Stimulated activated CD8-positive, alpha-beta memory T cell treated with anti-CD3 and anti-CD28 coated beads, Interleukin-15, amount 100 ng/mL, for 1 hour (primary cell): ENCODE measurements at places on chromosomes 7 and 10.

- no peak for DNase-seq
These were observed 220.0 kb upstream of the LRRN3 start for GRCh38 chr7:110870926-110871325.

DNA sequence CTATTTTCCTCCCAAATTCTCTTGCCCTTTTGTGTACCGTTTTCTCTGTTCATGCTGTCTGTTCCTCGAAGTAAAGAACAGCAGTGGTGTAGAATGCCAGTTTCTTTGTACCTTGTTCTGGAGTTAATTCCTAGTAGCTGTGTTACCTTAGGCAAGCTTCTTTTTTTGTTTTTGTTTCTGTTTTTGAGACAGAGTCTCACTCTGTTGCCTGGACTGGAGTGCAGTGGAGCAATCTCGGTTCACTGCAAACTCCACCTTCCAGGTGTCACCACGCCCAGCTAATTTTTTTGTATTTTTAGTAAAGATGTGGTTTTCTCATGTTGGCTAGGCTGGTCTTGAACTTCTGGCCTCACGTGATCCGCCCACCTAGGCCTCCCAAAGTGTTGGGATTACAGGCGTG, 221.2 kb downstream of the BBS9 start:
- no peak for DNase-seq

DNA sequence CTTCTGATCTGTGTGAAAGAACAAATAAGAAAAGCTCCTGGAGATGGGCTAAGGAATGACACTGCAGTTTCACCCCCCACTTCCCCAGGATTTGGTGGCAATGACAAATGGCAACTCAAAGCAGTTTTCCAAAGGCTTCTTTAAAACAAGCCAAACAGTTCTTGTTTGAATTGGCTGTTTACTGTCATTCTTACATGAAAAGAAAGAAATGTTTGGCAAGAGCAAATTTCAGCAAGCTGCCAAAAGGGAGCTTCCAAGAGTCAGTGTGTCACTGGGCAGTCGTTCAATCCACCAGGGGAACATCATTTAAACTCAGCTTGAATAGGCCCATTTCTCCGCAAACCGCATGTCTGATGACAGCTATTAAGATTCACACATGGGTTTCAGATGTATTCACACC, 119.0 kb upstream of the RHOBTB1 start:
- DNase-seq = no peak

DNA sequence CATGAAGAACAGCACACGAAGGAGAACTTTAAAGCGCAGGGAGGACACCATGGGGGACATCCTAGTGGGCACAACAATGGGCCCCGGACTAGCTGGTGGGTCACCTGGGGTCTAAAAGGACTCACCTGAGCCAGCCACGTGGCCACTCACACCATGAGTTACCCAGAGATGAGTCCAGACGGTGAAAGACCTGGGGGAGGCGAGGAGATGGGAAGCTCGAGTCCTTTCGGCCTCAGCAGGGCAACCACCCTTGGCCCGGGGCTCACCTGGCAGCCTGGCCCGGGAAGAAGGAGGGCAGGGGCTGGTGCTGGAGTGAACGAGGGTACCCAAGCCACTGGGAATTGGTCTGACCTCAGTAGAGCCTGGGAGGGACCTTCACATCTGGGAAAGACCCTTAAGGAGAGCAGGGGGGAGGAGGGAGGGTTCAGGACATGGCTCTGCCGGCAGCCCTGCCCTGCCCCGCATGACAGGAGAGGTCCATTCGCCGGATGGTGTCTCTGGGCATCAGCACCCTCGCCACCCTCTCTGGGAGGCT, 5.7 kb downstream of the GIGYF1 start:
- DNase-seq = no peak

- peak; percentile 27 for DNase-seq
These were observed 59.2 kb downstream of the CDHR3 start for GRCh38 chr7:106022193-106022821.

- no peak for DNase-seq
These were observed 50.6 kb upstream of the DPYSL4 start for GRCh38 chr10:132136097-132136521.

GRCh38 chr7:134561-135256, 57.7 kb upstream of the FAM20C start:
- no peak for DNase-seq

GRCh38 chr10:123301077-123301857, 147.1 kb downstream of the BUB3 start:
- no peak for DNase-seq

- DNase-seq = no peak
These were observed 45.9 kb upstream of the GNAI1 start for GRCh38 chr7:80088705-80089104.

DNA sequence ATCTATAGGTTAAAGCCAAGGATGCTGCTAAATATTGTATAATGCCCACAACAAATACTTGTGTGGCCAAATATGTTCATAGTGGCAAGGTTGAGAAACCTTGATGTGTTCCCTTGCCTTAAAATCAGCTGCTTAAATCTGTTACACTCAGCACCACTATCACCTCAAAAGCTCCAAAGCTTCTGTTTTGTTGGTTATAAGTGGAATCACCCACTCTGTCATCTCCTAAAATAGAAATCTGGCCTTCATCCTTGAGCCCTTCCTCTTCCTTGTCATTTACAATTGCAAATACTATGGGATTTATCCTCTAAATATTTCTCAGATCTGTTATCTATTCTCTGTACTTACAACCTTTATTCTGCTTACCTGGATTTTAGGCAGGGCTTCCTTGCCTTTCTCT, 61.4 kb downstream of the CPED1 start:
- no peak for DNase-seq

DNA sequence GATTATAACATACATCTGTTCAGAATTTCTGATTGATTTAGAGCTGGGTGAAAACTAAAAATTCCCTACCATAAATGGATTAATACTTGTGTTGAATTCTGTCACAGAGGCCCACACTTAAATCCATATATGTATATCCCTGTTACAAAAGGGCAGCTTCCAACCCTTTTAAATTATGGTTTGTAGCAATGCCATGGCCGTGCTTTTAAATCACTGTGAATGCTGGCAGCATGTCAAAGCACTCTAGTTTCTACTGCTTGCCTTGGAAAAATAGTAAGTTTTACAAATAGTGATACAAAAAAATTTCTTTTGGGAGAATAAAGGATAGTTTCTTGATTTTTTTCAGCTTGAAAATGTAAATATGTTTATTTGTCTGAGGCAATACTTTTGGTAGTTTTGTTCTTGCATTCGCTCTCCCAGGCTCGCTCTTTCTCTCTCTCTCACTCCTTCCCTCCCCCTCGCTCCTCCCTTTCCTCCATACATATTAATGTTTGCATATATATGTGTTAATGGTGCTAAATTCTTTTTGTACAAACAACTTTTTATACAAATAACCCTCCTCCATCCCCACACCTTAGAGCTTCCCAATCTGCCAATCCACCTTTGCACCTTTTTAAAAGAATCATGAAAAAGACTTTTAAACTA, 29.8 kb downstream of the TES start:
- no peak for DNase-seq

- DNase-seq = no peak
These were observed 15.8 kb downstream of the BBS9 start for GRCh38 chr7:33145156-33145555.

DNA sequence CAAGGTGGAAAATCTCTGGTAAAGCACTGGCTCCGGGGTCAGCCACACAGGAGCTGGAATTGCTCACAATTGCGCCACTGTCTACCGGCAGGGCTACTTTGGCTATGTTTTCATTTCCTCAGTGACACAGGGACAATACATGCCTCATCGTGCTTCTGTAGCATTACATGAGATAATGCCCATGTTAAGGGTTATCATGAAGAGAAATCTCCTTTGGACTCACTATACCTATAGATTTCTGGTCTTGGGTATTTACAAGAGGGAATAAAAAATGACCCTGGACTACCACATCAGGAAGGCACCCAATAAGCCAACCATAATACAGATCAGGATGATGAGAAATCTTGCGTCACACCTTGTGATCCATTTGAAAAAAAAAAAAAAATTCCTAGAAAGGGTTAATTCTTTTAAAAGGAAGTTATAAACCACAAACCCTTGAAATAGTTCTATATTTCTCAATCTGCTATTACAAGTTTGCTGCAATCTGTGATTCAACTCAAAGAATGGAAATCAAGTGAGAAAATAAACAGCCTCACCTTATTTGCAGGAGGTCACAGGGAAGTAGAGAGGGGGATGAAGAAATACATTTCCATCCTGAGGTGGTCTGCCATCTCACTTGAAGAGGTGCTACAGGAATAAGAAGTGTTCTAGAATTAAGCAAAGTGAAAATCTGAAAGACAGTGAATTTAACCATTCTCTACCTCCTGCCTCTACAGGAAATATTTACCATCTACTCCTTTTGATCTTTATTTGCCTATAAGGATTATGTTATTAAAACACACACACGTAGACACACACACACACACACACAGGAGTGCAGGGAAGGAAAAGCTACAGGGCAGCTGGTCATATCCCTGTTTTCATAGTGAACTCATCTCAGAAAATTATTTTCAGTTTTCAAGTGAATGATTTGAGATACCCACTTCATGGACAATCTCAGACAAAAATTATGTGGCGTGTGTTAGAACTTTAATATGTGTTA, 231.3 kb upstream of the CELF2 start:
- no peak for DNase-seq
